ENCODE measurements at places on chromosomes 16 and 17.

DNA sequence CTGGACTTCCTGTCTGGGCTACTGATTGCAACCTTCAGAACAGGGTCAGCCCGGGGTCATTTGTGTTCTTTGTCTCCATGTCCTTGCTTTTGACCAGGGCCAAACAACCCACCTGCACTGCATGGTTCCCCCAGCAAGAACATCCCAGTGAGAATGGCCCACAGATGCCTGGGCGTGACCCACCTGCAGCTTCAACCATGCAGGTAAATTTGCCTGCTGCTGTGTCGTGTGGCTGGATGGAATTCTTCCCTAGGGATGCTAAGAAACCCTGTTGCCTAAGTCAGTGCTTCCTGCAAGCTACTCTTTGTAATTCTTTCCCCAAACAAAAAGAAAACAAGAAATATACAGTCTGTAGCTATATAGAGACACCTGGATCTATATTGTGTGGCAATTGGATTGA, 12.5 kb downstream of the CDH13 start:
- no peak for DNase-seq

DNA sequence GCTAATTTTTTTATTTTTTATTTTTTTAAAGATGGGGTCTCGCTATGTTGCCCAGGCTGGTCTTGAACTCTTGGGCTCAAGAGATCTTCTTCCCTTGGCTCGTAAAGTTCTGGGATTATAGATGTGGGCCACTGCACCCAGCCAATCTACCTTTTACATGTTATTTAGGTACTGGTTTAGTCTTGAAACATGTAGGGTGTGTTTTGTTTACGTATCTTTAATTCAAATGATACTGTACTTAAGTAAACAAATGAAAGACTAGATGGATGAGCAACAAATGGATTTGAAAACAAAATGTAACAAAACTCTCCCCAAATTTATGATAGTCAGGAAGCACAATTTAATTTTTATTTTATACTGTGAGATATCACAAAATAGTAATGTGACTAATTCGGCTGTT, 207.7 kb downstream of the LGALS9B start:
- DNase-seq: no peak

DNA sequence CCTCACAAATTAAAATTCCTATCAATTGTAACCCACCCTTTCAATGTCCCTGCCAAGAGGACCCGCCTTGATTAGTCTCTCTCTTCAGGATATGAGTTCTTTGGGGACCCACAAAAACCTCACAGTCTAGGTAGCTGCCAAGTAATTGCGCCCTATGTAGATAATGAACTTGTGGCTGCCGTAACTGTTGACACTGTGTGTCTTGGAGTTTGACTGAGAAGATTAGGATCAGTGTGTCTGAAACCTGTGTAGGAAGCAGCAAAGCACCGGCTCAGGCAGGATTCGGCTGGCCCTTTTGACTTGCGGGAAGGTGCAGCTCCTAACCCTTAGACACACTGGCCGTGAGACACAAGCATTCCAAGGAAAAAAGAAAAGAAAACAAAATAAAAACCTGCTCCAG, 17.8 kb upstream of the SLC6A4 start:
- no peak for DNase-seq

DNA sequence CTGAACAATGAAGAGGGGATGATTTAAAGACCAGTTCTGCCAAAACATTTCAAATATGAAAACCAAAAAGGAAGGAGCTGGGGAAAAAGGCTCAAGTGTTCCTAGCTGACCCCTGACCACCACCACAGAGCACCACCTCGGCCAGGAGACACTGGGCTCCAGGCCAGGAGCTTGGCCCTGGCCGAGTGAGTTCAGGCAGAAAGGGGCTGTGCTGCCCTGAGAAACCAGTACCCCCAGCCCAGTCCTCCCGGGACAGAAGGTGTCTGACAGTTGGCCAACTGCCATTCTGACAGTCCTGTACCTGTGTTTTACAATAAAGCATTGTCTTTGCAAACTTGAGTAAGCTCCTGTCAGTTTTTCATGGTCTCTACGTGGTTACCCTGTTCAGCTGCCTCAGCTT, 98.2 kb downstream of the VPS53 start:
- no peak for DNase-seq

- no peak for DNase-seq
Measured at GRCh38 chr17:50360486-50361115, 12.4 kb downstream of the MRPL27 start.

DNA sequence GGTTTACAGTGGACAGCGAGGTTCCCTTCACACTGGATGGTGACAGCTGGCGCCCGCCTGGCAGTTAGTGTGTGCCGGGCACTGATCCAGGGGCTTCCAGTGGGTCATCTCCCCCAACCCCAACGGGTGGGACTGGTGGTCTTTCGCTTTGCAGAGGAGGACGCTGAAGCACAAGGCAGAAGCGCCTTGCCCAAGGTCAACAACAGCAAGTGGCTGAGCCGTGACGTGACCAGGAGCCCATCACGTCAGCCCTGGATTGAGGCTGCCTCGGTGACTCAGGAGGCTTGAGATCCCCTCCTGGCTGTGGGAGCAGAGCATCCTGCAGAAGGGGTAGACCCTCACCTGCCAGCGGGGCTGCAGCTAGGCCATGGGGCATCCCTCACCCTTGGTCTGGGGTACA, 215.3 kb downstream of the RBFOX3 start:
- DNase-seq: no peak

DNA sequence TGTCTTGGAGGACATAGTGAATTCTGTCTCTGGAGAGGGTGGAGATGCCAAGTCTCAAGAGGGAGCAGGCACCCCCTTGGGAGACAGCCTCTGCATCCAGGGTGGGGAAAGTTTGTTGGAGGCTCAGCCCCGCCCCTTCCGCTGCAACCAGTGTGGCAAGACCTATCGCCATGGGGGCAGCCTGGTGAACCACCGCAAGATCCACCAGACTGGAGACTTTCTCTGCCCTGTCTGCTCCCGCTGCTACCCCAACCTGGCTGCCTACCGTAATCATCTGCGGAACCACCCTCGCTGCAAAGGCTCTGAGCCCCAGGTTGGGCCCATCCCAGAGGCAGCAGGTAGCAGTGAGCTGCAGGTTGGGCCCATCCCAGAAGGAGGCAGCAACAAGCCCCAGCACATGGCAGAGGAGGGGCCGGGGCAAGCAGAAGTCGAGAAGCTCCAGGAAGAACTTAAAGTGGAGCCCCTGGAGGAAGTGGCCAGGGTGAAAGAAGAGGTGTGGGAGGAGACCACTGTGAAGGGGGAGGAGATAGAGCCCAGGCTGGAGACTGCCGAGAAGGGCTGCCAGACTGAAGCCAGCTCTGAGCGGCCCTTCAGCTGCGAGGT, 5.2 kb downstream of the ZNF646 start:
- DNase-seq: no peak

- DNase-seq: no peak
Measured at GRCh38 chr16:57749856-57750452, 14.4 kb downstream of the KATNB1 start.

DNA sequence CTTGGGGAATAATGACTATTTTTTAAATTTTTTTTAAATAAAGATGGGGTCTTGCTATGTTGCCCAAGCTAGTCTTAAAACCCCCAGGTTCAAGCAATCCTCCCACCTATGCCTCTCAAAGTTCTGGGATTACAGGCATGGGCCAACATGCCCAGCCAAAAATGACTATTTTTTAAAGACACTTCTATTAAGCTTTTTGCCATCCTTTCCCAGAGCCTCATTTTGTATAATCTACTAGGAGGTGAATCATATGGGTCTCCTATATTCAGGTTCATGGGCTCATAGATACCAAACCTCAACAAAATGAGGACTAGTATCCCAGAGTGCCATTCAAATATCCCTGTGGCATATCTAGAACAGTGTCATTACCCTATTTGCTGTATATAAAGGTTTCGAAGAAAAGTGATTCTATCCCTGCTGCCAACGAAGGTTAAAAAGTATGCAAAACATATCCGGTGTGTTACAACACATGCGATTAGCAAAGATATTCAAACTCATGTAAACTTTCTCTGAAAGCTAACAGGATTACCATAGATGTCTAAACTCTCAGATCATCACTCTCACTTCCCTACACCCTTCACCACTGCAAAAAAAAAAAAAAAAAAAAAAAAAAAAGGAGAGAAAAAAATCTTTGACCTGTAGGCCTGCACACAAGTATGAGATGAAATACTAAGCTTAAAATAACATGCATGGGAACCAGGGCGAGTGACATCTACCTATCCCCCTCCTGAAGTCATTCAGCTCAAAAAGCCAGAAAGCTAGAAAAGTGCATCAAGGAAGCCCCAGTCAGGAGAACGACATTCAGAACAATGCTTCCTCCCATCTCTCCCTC, 23.5 kb downstream of the XPO6 start:
- DNase-seq: no peak

GRCh38 chr17:951325-952132, 28.0 kb downstream of the NXN start:
- DNase-seq: no peak

DNA sequence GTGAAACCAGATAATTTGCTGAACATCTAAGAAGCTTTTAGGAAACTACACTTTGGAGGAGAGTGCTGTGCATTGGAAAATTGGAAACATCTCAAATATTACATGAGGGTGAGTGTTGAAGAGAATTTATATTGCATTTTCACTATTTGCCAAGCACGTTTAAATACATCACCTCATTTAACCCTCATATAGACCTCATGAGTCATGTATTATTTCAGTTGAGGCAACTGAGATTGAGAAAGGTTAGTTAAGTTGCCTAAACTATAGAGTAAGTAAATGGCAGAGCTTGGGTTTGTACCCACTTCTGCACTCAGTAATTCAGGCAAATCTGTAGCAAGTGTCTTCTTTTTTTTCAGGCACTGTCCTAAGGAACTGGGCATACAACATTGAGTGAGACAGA, 3.7 kb upstream of the NLK start:
- no peak for DNase-seq

GRCh38 chr17:42845556-42845917, 1.2 kb downstream of the AOC2 start:
- no peak for DNase-seq
